ENCODE measurements at places on chromosomes 12 and 14.

DNA sequence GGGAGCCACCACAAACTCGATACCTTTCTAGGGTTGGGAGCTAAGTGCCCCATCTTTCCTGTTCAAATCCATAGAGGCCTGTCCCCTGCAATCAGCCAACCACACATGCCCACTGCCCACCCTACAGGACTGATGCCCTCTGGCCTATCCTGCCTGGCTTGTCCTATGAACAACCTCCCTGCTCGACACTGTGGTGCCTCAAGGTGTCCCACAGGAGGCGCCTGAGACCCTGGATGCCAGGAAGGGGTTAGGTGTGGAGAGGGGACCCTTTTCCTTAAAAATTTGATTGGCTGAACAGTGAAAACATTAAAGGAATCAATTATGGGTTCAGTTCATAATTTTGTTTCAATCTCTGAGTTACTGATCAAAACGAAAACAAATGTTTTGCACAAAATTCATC, 97.3 kb upstream of the FZD10 start:
- DNase-seq, result no peak

GRCh38 chr12:130236446-130236845, 74.2 kb downstream of the FZD10 start:
- no peak for DNase-seq

DNA sequence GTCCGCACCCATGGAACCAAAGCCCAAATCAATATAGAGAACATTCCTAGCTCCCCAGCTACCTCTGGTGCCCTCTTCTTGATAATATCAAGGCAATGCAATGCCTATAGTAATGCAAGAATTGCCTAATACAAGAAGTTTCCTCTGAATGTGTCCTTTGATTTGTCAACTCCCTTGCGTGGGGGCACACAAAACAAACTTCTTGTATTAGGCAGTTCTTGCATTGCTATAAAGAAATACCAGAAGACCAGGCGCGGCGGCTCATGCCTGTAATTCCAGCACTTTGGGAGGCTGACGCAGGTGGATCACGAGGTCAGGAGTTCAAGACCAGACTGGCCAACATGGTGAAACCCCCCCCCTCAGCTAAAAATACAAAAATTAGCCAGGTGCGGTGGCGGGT, 10.4 kb upstream of the ITPK1 start:
- no peak for DNase-seq

- no peak for DNase-seq
Measured at GRCh38 chr12:109433618-109434017, 43.5 kb downstream of the KCTD10 start.

DNA sequence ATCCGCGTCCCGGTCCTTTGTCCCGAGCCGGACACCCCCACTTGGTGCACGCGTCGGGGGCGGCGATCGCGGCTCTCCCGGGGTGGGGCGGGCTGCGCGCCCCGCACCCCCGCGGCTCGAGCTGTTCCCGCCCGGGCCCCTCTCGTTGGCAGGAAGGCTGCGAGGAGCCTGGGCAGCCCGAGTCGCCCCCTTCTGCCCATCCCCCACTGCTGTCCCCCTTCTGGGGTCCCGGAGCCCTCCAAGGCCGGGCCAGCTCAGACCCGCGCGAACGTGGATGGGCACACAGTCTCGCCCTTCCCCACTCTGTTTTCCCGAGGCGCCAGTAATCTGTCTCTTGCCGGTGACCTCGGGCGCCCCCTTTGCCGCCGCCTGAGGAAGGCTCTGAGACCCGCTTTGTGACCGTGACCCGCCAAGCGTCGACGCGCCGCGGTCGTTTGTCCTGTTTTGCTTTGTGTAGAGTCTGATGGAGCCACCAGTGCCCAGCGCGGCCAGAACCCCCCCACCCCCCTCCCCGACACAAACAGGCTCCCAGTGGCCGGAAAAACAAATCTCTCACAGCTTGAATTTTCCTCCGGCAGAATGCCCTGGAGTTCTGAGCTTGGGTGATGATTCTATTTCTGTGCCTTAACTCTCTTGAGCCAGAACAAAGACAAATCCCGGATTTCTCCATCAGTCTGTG, 610 bp downstream of the C14orf132 start:
- no peak for DNase-seq

DNA sequence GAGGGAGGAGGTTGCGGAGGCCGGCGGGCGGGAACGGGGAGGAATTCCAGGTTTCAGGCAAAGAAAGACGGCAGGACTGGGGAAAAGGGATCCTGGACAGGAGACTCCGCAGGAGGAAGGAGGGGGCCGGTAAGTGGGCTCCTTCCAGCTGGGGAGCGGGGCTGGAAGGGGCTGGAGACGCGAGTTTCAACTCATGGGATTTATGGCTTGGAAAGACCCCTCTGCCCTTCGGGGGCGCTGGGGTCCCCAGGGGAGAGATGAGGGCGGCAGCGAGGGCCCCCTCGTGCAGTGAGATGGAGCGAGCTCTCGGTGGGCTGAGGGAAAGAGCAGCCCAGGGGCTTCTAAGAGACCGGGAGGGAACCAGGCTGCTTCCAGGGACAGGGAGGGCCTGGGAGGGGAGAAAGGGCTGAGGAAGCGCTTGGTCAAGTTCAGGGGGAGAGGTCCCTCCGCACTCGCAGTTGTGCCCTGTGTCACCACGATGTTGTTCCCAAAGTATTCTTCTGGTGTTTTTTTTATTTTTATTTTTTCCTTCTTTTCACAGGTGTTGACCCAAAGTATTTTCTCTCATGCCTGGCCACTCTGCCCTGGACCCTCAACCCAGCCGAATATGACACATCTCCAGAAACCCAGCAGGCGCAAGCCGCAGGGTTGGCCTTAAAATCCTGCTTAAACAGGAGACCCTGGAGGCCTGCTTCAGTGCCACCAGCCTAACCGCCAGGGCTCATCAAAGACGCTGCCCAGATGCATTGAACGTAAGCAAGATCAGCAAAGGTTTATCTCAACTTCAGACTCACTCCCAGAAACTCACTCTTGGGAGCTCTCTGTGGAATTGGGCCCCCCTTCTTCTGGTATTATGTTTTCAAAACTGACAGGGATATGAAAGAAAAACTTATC, 16.1 kb downstream of the TNFAIP2 start:
- no peak for DNase-seq

DNA sequence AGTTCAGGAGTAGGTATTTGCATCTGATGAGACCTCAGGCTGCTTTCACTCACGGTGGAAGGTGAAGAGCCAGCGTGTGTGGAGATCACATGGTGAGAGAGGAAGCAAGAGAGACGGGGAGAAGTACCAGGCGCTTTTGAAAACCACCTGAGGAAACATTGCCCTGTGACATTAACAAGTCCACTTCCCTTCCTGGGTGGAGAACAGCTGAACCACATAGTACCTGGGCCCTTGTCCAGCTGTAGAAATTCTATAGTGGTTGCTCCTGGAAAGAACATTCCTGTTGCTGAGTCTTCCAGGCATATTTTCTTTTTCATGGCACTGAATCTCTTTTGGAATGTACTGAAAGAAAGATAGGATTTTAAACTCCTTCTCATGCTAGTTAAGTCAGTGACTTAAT, 87.3 kb upstream of the RIN3 start:
- DNase-seq, result no peak

DNA sequence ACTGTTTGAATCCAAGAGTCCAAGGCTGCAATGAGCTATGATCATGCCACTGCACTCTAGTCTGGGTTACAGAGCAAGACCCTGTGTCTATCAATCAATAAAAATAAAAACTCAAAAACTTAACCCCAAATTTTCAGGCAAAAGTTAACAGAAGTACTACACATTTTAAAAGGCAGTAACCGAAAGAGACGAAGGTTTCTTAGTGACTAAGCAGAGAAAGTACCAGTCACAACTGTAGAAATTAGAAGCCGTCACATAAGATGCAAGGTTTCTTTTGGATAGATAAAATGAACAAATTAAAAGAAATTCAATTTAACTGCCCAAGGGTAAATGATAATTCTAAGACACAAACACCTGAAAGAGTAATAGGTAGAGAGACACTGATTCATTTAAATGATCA, 103.5 kb downstream of the MED13L start:
- no peak for DNase-seq

- no peak for DNase-seq
Measured at GRCh38 chr12:53481939-53482586, 17.2 kb downstream of the MAP3K12 start.

DNA sequence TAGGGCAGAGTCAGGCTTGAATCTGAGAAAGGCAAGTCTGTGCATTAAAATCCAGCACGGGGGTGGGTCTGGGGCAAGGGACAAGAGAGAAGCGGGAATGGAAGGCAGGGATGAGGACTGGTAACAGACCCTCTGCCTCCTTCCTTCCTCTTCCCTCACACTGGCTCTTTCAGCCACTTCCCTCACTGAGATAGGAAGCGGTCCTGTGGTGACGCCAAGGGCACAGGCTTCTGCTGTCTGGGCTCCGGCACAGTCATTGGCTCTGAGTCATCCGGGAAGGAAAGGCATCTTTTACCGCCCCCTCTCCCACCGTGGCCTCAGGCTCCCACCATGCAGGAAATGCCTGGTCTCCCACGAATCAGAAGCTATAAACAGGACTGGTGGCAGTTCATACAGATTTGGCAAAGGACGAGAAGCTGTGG, 70.2 kb downstream of the ETV6 start:
- DNase-seq, result no peak

- no peak for DNase-seq
Measured at GRCh38 chr12:65640489-65640901, 183.8 kb upstream of the HMGA2 start.

DNA sequence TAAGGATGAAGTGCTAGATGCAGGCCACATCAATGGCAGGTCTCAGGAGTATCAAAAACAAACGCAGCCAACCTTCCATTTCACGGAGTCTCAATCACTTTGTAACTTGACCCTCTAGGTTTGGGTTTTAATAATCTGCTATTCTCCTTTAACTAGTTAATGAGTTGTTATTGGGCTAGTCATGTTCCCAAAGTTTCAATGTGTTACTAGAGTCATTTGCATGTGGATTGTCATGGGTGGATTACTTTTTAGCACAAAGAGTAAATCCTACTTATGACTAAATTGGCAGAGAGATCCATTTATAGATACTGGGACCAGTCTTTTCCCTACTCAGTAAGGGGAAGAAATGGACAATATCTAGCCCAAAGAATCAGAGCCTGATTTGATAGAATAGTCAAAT, 151.0 kb downstream of the BCAT1 start:
- DNase-seq, result no peak

DNA sequence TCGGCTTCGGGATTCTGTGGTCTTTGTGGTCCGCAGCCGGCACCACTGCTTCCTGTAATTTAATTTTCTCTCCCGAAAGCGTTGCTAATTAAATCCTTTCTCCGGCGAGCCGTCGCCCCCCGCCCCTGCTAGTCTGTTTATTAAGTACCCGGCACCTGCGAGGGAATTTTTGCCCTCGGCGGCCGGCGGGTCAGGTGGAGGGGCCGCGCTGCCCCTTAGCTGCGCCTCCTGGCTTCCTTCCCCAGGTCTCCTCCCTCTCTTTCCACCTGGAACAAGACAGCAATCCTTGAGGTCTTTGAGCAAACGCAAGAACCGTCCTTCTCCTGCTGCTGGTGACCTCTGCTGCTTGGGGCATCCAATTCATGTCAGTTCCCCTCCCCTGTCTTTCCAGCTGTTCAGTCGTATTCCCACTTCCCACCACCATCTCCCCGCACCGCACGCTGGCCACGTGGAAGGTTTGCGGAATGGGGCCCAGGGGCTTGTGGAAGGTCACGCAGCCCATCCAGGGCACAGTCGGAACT, 16.2 kb downstream of the ZDHHC22 start:
- no peak for DNase-seq

- no peak for DNase-seq
Measured at GRCh38 chr14:87203346-87203745, 789.6 kb downstream of the GALC start.

DNA sequence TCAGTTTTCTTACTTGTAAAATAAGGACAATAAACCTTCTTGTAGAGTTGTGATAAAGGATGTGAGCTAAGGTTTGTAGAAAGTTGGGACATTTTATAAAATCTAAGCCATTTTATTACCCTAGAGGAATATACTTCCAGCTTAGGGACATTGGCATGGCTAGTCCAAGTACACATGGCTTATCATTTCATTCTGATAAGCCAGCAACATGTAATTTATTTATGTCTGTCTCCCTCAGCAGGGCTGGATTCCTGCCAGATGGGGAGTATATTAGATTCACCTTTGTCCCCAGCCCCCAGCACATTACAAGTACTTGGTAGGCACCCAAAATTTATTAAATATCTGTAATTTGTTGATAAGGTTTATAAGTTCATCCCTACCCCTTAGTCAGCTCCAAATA, 6.3 kb upstream of the ATG14 start:
- no peak for DNase-seq

- peak; percentile 60 for DNase-seq
Measured at GRCh38 chr12:103877934-103878510, 37.0 kb upstream of the NT5DC3 start.

GRCh38 chr12:66767536-66767935, 88.7 kb upstream of the GRIP1 start:
- DNase-seq, result no peak

- no peak for DNase-seq
Measured at GRCh38 chr12:56721721-56722120, 3.4 kb downstream of the NACA start.

GRCh38 chr14:32561520-32561919, 232.4 kb downstream of the AKAP6 start:
- no peak for DNase-seq

- DNase-seq, result no peak
Measured at GRCh38 chr12:70605976-70606375, 31.3 kb downstream of the PTPRB start.

- no peak for DNase-seq
Measured at GRCh38 chr14:54487771-54488170, 1.0 kb downstream of the GMFB start.

DNA sequence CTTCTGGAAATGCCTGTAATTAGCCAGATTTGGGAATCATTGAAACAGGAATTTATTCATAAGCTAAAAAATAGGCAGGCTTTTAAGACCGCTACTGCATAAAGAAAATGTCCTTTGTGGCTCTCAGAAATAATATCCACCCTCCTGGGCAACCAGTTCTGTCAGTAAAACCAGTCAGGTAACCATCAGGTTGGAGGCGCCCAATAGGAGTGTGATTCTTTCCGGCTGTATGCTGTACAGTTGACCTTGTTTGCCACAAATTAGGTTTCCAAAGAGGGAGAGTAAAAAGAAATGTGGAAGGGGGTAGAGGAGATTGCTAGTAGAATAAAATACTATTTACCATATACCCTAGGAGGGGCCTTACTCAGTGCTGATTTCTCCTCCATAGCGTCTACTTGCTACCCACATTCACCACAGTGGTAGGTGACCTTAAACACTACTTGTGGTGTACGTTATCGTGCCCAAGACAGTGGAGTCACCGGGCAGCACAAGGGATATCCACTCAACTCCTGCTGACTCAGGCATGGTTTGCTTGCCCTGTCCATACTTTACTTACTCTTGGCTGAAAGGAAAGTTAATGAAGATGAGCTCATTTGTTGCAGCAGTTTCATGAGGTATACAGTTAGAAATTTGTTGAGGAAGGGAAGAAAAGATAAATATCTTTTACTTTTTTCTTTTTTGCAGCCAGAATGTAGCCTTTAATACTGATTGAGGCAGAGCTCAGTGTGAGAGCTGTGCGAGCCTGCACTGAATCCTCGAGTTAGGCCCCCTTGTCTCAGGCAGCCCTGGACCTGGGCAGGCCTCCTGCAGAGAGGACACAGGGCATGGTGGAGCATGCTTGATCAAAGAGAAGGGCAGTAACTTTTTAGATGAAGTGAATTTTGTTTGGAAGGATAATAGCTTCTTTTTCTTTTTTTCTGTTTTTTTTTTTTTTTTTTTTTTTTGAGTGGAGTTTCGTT, 76.7 kb downstream of the DIP2B start:
- DNase-seq, result no peak
